ENCODE measurements at places on chromosomes 5 and 9.

- DNase-seq: no peak
Observed at GRCh38 chr5:159091596-159092331, 8.0 kb downstream of the EBF1 start.

- DNase-seq: no peak
Observed at GRCh38 chr5:73233461-73234203, 60.6 kb downstream of the TMEM174 start.

- DNase-seq: no peak
Observed at GRCh38 chr5:122849771-122850170, 4.4 kb downstream of the SNX24 start.

GRCh38 chr5:60649288-60649917 lies 50.6 kb downstream of the DEPDC1B start:
- no peak for DNase-seq

DNA sequence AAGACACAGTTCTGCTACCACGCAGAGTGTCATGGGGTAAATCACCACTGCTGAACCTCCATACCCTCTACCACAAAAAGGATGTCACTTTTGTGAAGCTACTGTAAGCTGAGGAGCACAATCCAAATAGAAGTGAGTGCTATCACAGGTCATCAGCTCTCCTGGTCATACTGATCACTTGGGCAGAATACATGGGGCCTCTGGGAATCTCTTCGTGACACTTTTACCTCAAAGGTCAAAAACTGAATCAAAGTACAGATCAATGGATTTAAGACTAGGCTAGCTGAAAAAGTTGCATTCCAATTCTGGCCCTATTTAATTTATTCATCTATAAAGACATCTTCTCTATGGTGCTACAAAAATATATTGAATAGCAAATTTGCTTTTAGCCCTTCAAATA lies 115.5 kb downstream of the MPDZ start:
- DNase-seq: no peak

DNA sequence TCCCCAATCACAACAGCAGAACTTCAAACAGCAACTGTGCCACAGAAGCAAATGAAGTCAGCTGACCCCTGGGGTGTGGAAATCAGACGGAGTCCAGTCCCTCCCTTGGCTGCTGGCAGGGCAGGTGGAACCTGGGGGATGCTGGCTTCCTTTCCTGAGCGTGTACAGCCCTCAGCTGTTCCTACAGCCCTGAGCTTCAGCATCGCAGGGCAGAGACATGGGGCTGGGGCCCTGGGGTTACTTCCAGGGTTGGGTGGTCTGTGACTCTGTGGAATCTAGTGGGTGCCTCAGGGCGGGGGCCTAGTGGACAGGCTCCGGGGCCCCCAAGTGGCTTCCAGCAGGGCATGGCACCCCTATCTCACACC lies 7.3 kb upstream of the RXRA start:
- no peak for DNase-seq

DNA sequence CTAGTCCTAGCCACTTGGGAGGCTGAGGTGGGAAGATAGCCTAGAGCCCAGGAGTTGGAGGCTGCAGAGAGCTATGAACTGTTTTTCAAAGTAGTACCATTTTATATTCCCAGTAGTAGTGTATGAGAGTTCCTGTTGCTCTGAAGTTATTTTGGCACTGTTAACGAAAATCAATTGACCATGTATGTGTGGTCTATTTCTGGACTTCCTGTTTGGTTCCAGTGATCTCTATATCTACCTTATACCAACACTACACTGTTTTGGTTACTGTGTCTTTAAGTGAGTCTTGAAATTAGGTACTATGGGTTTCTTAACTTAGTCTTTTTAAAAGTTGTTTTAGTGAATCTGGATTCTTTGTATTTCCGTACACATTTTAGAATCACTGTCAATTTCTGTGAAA lies 13.6 kb downstream of the SLF1 start:
- DNase-seq: no peak

- no peak for DNase-seq
Observed at GRCh38 chr5:170273968-170274710, 23.4 kb downstream of the LCP2 start.

DNA sequence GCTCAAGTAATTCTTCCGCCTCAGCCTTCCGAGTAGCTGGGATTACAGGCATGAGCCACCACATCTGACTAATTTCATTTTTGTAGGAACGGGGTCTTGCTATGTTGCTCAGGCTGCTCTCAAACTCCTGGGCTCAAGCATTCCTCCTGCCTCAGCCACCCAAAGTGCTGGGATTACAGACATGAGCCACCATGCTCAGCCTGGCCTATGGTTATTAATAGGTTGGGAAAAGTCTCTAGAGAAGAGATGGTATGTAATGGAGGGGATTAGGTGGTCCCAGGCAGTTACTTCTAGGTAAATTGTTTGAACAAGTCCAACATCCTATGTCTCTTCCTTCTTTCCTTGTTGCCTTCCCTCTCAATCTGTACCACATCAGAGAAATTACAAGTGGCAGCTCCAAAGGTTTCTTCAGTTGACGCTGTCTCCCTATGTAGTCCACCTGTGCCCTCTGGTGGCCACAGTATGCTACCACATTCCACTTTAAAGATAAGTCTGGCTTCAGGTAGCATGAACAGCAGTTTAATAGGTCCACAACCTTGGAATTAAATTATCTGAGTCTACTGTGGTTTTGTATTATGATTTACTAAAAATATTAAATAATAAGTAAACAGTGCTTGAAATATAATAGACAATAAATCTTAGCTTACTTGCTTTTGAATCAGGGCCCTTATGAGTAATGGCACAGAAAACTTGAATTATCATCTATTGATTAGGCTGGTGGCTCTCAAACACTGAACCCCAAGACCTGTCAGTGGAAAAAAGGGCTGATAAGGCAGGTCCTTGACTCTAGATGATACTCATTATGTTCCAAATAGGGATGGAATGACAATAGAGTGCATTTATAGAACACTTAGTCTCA lies 9.7 kb downstream of the TIGD6 start:
- DNase-seq: no peak

Measured in GM04503 (cell line).